Aorta (tissue), 5 donors: ENCODE measurements at places on chromosomes 4 and X. TPM values are rescaled to one million over a fixed set of nuclear protein-coding genes. Genes with fewer than 3 reads are reported as not detected.

The HSFX1 gene
- polyA plus RNA-seq, result 1.3 TPM

DNA sequence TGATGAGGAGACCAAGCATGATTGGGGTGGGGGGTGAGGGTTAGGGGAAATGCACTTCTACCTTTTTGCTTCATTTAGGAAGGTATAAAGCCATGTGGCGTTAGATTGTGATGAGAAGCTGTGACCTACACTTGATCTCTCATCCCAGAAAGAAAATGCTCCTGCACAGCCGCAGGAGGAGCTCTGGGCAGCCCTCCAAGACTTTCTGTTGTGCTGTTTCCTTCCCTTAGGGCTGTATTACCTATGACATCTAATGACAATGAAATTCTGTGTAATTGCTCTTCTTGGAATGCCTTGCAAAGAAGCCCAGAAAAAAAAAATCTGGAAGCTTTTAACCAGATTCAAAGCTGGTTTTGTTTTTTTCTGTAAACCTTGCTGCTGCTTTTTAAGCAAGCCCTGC, 13.4 kb downstream of the PRPS2 start:
- no peak for DNase-seq

- no peak for DNase-seq
Observed at GRCh38 chrX:105461016-105461415, 240.5 kb upstream of the TEX13A start.

The CT47B1 gene
- not detected for polyA plus RNA-seq

The FAM47A gene
- not detected for polyA plus RNA-seq
